M059J (cell line): ENCODE measurements at places on chromosomes 13 and 19. TPM values are rescaled to one million over a fixed set of nuclear protein-coding genes. Genes with fewer than 3 reads are reported as not detected.

The FXYD3 gene
- total RNA-seq = 0.64 TPM in 1 of 2 replicates, not detected in the other

The MCEMP1 gene
- total RNA-seq = not detected in 2 replicates

The IFT88 gene
- total RNA-seq = 6.0 TPM in 2 replicates

The SIGLEC12 gene
- total RNA-seq = not detected in 2 replicates

The ZNF540 gene
- 1.8 TPM in 1 of 2 replicates, not detected in the other for total RNA-seq

The LILRA2 gene
- total RNA-seq = not detected in 2 replicates

The SMIM44 gene
- total RNA-seq = not detected in 2 replicates
